Vein endothelial cell (primary cell): ENCODE measurements at places on chromosomes 16 and 17. TPM values are rescaled to one million over a fixed set of nuclear protein-coding genes. Genes with fewer than 3 reads are reported as not detected.

The ADAM11 gene
- under 0.01 and 0.10 TPM in 2 replicates for total RNA-seq

The GUCY2D gene
- total RNA-seq = not detected in 2 replicates

The SLC4A1 gene
- total RNA-seq = not detected in 2 replicates

The LRRC37A gene
- 1.3 and 5.1 TPM in 2 replicates for total RNA-seq

The ZNRF1 gene
- total RNA-seq = 33.4 and 42.8 TPM in 2 replicates

The LYRM1 gene
- total RNA-seq = 37.2 and 64.0 TPM in 2 replicates

The GNG13 gene
- total RNA-seq = not detected in 2 replicates

The RPA1 gene
- total RNA-seq = 17.6 and 25.2 TPM in 2 replicates

The ERCC4 gene
- 10.1 and 10.9 TPM in 2 replicates for total RNA-seq

The C16orf92 gene
- total RNA-seq = not detected in 2 replicates

The SOCS3 gene
- 15.0 and 26.7 TPM in 2 replicates for total RNA-seq

The FA2H gene
- total RNA-seq = not detected in 2 replicates

The SYT17 gene
- total RNA-seq = 1.6 and 2.4 TPM in 2 replicates

The RNF112 gene
- 0.10 TPM in 1 of 2 replicates, not detected in the other for total RNA-seq

The SLC12A3 gene
- total RNA-seq = not detected in 2 replicates

The CDRT15L2 gene
- total RNA-seq = not detected in 2 replicates

The KRT27 gene
- not detected in 2 replicates for total RNA-seq

The PIK3R6 gene
- total RNA-seq = under 0.01 TPM in 1 of 2 replicates, not detected in the other

The PPL gene
- total RNA-seq = 1.3 and 2.6 TPM in 2 replicates

The GAS7 gene
- total RNA-seq = under 0.01 and 0.10 TPM in 2 replicates

The KRT36 gene
- total RNA-seq = not detected in 2 replicates

The CDC27 gene
- total RNA-seq = 118 and 150 TPM in 2 replicates

The CRHR1 gene
- total RNA-seq = not detected in 2 replicates

The MYO15A gene
- 0.29 TPM in 1 of 2 replicates, not detected in the other for total RNA-seq

The ADAD2 gene
- total RNA-seq = 0.10 TPM in 1 of 2 replicates, not detected in the other

The IGF2BP1 gene
- 1.3 and 8.0 TPM in 2 replicates for total RNA-seq

The KRTAP9-8 gene
- total RNA-seq = not detected in 2 replicates

The CORO6 gene
- total RNA-seq = 2.2 and 2.3 TPM in 2 replicates

The ACAP1 gene
- not detected in 2 replicates for total RNA-seq

The JMJD6 gene
- 14.0 and 19.0 TPM in 2 replicates for total RNA-seq

The CIAO2B gene
- 109 and 131 TPM in 2 replicates for total RNA-seq

The TP53 gene
- 144 and 156 TPM in 2 replicates for total RNA-seq
